ENCODE measurements at places on chromosomes 11 and 22. TPM values are rescaled to one million over a fixed set of nuclear protein-coding genes. Genes with fewer than 3 reads are reported as not detected.

GRCh38 chr11:17646451-17647145 lies 72.8 kb upstream of the MYOD1 start:
- DNase-seq = no peak

- DNase-seq = no peak
Observed at GRCh38 chr11:45280449-45280848, 5.7 kb downstream of the SYT13 start.

GRCh38 chr11:92775003-92775676 lies 194.3 kb upstream of the MTNR1B start:
- no peak for DNase-seq

- DNase-seq = no peak
Observed at GRCh38 chr11:12279672-12280108, 97.7 kb upstream of the PARVA start.

DNA sequence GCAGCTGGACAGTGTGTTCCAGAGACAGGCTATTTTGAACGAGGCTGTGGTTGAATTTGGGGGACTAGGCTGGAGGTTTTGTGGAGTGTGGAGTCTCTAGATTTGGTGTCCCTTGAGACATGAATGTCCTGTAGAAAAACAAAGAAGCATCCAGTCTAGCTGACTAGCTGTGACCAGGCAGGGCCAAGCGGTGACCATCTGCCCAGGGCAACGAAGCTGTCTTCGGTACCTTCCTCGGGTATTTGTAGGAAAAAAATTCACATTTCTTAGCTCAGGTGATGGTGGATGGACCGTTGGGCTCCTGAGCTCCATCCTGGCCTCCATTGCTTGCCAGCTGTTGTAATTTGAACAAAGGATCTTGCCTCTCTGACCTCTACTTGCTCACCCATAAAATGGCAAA lies 557.3 kb downstream of the MIAT start:
- DNase-seq = no peak

DNA sequence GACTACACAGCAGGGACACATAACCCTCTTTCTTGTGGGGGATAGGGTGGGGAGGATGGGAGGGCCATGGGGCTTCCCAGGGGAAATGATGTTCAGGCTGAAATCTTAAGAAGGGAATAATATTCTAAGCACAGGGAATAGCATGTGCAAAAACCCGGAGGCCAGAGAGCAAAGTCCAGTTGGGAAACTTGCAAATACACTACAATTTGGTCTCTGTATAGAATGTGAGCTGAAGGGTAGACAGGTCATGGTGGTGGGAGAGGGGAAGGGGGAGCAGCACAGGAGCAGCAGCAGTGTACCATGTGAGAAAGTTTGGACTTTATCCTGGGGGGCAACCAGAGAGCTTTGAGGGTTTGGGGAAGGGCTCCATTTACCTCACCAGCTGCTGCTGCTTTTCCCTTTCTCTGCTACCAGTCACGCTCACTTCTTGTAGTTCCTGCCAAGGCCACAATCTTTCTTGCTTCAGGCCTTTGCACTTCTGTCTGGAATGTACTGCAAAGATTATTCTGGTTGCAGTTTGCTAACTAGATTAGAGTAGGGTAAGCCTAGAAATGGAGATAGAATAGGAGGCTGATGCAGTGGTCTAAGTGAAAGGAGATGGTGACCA lies 43.0 kb downstream of the KREMEN1 start:
- no peak for DNase-seq

DNA sequence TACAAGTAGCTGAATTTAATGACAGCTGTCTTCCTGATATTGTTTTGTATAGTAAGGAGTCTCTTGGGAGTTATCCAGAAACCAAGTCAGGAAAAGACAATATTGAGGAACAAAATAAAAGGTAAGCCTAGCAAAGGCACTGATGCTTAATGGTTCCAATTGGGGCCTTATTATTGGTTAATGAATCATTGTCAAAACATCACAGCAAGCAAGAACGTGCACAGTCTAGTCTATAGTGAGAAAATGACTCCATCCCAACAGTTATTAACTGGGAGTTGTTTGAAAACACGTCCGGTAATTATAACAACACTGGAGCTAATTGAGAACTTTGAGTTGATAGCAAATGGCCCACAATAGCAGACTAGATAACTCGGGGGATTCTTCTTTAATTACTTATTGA lies 17.7 kb downstream of the BSX start:
- DNase-seq = no peak

DNA sequence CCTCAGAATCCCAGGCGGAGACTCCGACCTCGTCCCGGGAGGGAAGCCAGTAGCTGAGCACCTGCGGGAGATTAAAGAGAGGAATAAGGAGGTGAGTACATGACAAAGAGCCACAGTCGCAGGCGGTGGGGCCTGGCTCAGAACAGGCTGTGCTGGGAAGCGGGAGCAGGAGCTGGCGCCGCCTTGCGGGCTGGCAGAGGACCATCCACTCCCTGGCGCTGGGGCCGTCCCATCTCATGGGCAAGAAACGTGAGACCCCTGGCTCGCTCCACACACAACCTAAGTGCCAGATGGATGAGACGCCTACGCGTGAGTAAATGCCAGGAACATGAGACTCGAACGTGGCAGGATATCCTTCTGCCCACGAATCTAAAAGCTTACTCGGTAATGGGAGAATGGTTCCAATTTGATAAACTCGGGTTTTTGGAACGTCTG lies 6.3 kb downstream of the CEND1 start:
- DNase-seq = peak; percentile 86

DNA sequence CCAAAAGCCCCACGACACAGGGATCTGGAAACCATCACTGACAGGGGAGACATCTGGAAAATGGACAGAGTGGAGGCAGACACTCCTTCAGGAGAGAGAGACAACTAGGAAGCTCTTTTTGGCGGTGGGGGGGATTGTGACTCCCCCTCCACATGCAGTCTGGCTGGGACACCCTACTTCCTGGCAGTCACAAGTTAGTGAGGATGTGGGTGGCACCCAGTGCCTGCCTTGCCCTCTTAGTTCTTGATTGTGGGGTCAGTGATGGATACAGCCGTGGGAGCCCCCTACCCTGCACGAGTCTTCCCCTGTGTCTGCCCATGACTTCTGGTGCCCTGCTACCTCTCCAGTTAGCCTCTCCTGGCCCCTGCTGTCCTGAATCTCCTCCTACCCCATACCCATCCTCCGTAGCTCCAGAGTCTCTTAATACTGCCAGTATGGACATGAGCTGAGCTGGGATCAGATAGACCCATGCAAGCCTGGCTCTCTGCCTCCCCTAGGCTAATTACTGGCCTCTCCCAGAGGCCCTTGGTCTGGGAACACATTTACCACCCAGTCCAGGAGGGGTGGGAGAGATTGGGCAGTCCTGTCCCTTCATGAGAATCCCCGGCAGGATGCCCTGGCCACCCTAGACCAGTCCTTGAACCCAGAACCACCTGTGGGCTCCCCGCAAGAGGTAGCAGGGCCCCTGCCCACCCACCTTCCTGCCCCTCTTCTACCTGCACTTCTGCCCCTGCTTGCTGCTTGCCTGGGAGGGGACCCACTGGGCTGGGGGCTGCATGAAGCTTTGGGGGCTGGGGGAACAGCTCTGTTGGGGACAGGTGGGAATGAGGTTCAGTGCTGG lies 22.8 kb downstream of the RHBDD3 start:
- peak; percentile 48 for DNase-seq

DNA sequence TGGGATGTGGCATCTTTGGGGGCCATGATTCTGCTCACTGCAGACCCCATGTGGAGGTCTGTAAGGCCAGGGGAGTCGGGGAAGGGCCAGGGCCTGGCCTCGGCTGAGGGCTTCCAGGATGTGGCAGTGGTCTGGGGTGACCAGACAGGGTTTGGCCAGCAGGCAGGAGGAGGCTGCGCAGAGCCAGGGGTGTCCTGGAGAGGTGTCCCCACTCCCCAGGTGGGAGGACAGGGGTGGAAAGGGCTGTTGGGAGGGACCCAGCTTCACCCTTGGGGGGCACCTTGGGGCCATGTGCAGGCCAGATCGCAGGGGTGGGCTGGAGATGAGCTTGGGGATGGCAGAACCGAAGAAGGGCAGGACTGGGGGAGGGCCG lies 3.4 kb downstream of the PANX2 start:
- no peak for DNase-seq

- DNase-seq = peak; percentile 22
Observed at GRCh38 chr11:16786131-16786530, 47.7 kb downstream of the C11orf58 start.

- DNase-seq = no peak
Observed at GRCh38 chr22:19578180-19579004, 54.2 kb upstream of the CLDN5 start.

- no peak for DNase-seq
Observed at GRCh38 chr11:66062408-66062807, 7.7 kb upstream of the PACS1 start.

Gene THAP12
- 30.1 TPM for total RNA-seq

Gene APOBEC3G
- 11.1 TPM for total RNA-seq

Gene MUC2
- total RNA-seq = not detected

Gene CHST1
- total RNA-seq = 0.55 TPM

Gene POLR2L
- 75.3 TPM for total RNA-seq

Gene TIGD3
- 0.14 TPM for total RNA-seq

Gene TCN2
- 24.9 TPM for total RNA-seq

Gene BDNF
- total RNA-seq = 1.1 TPM

All from sigmoid colon (tissue), 7 donors.